ENCODE measurements at places on chromosomes 5 and 9.

DNA sequence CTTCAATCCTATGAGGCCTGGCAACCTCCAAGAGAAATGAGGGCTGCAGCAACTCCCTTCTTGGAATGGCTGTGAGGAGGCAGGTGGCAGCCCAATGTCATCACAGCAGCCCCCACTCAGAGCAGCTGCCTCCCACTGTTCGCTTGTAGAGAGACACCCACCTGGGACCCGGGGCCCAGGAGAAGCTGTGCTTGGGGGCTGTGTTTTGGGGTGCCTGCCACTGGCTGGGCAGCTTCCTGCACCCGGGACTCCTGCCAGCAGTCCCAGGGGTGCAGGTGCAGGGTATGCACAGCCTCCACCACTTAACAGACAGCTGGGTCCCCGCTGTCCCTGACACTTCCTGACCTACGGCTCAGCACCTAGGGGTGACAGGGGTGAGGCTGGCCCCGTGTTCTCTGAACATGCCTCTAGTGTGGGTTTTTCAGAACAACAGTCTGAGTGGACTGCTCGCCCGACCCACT lies 26.2 kb downstream of the NIPAL4 start:
- no peak for DNase-seq

- DNase-seq = no peak
Measured at GRCh38 chr9:94692601-94693000, 33.9 kb upstream of the AOPEP start.

DNA sequence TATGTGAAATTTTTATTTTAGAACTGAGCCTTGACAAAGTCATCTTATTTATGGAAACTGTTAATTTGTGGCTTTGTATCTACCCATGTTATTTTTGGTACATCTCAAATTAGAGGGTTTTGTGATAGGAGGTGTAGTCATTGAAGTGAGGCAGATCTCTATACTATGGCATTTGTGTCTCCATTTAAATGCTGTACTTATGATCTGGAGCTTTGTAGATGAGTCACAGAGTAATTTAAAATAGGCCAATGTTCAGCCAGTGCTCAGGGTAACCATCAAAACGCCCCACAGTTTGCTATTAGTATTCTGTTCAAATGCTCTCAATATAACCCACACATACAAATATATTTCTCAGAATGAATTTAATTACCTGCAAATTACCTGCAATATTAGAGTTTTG lies 351.5 kb upstream of the KLF9 start:
- DNase-seq = no peak

DNA sequence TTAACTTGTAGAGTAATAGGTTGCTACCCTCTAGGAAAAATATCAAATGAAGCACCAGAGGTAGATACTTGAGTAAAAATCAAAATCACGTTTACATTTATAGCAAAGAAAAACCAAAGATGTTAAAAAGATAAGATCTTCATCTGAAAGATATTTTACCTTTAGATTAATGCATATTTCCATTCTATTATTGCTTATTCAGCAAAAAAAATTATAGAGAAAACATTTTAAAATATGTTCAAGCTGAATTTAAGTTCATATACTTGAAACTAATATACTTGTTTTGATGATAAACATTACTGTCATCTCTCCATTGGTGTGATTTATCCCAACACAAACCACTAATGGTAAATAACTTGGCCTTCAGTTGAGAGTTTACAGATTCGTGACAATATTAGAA lies 422.3 kb downstream of the CAAP1 start:
- DNase-seq = no peak

DNA sequence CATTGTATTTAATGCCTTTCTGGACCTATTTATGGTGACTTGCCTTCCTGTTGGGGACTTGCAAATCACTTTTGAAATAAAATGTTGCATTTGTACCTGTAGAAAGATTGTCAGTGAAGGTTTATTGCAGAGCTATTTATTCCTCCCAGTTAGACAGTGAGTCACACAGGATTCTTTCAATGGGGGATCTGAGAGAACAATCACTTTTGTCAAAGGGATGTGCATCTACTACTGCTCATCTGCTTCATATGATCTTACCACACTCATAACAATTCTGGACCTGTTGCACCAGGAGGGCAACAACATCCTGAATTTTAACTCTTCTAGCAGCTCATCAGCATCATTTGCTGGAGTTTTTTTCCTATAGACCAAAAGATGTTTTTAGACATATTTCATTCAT lies 66.8 kb downstream of the FBXL7 start:
- no peak for DNase-seq

DNA sequence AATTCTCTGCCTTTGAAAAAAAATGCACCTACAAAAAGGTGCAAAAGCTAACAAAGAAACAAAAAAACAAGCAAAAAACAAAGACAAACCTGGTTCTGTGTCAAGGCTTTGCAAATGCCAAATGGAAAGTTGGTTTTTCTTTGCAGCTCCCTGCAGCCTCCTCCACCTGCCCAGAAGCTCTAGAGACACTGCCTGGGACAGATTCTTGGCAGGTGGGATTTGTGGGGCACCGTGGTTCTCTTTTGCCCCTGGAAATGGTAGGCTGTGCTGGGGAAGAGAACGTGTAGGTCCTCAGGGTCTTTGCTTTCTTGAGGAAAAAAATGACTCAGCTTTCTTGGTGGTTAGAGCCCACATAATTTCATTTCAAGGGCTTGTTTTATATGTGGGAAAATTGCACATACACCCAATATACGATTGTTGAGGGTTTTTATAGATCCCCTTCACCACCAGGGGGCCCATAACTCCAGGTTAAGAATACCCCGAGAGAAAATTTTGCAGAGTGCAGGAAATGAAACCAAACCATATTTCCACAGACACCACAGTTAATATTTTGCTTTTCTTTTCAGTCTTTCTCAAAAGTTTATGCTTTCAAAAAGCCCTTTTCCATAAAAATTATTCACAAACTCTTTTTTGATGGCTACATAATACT lies 58.7 kb downstream of the NXNL2 start:
- DNase-seq = peak; percentile 74

GRCh38 chr9:10112070-10112469 lies 500.7 kb downstream of the PTPRD start:
- DNase-seq = no peak

DNA sequence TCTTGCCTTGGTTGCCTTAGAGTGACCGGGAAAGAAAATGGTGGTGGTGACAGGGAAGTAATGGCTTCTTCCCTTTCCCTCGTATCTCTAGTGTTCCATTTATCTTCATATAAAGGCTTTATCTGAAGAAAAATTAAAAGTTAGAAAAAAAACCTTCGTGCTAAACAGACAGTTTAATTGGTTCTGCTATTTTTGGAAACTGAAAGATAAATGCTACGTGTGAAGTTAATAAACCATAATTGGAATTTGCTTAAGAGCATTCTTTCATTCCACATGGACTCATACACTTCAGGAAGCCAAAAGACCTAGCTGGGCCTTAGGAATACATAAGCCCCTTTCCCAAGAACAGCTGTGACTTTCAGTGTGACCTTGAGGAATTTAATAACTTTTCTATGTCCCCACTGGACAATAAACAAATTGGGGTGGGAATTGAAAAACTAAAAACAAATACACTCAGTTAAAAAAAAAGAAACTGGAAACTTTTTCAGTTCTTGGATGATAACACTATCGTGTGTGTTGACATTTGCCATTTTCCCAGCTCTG lies 818.8 kb upstream of the WWC1 start:
- no peak for DNase-seq

DNA sequence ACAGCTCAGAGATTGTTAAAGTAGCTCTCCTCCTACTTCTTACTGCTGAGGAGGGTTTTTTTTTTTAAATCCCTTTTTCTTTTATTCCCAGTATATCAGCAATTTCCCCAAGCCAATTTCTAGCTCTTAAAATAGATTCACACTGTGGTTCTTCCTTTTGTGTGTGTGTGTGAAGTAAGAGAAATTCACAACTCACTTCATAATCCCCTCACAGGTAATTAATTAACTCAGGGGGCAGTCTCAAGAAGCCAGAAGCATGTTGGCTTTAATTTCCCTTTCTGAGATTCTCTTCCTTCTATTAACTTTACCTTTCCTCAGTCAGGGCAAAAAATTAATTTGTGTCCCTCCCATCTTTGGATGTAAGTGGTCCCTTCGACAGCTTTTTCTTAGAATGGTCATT lies 71.0 kb upstream of the HMHB1 start:
- DNase-seq = no peak

GRCh38 chr9:114424126-114424525 lies 36.3 kb upstream of the AKNA start:
- no peak for DNase-seq

DNA sequence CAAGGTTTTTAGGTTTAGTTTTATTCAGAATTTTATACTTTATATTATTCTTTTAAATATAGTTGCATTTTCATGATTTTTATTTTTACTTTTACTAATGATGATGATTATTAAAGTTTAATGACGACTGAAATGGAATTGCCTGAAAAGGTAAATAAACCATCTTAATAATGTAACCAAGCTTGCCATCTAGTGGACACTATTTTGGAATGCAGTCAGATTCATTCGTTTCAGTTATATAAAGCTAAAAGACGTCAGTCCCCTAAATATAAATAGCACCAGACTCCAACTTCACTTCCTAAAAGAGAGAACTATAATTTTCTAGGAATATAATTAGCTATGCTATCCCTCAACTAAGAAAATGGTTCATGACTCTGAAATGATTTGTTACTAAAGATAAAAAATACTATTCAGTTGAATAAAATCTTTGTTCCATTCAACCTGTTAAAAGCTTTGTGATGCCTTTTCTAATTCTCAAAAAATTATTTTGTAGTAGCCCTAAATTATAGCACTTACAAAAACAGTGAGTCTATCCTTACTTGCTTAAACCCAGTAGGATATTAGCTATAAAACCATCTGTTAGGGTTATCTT lies 19.9 kb downstream of the ABITRAM start:
- peak; percentile 68 for DNase-seq

GRCh38 chr9:134717924-134718645 lies 76.5 kb downstream of the COL5A1 start:
- no peak for DNase-seq

- DNase-seq = no peak
Measured at GRCh38 chr5:51386916-51387883, 4.0 kb downstream of the ISL1 start.
